ENCODE measurements at places on chromosomes 7 and 10.

- DNase-seq: peak; percentile 90
These were observed at the start of gene ZMYND11 for GRCh38 chr10:135132-135600. Gene ZMYND11, plus strand, starts transcription at chr10:135455. Its CDS starts 44,558 bp downstream, at chr10:180013.

DNA sequence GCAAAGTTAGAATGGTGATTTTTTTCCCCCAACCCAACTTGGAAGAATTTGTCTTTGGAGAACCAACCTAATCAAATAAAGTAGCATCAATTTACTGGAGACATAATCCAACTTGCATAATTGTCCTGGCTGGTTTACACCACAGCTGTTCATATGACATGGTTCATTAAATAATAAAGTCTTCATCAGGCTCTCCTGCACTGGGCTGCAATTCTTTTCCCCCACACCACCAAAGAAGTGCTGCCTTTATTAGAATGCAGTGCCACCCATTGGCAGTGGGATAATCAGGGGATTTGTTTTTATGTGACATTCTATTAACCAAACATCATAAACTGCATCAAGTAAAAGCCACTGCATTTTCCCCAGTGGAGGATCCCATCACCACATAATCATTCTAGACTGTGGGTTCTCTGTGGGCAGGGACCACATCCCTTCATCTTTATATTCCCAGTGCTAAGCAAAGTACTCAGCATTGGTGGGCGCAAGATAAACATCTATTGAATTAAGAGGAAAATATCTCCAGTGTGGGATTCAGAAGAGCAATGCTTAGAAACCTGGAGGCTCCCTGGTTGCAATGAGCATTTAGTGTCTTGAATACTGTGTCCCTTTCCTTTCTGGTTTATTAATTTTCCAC, 322.0 kb downstream of the KCNMA1 start:
- no peak for DNase-seq

DNA sequence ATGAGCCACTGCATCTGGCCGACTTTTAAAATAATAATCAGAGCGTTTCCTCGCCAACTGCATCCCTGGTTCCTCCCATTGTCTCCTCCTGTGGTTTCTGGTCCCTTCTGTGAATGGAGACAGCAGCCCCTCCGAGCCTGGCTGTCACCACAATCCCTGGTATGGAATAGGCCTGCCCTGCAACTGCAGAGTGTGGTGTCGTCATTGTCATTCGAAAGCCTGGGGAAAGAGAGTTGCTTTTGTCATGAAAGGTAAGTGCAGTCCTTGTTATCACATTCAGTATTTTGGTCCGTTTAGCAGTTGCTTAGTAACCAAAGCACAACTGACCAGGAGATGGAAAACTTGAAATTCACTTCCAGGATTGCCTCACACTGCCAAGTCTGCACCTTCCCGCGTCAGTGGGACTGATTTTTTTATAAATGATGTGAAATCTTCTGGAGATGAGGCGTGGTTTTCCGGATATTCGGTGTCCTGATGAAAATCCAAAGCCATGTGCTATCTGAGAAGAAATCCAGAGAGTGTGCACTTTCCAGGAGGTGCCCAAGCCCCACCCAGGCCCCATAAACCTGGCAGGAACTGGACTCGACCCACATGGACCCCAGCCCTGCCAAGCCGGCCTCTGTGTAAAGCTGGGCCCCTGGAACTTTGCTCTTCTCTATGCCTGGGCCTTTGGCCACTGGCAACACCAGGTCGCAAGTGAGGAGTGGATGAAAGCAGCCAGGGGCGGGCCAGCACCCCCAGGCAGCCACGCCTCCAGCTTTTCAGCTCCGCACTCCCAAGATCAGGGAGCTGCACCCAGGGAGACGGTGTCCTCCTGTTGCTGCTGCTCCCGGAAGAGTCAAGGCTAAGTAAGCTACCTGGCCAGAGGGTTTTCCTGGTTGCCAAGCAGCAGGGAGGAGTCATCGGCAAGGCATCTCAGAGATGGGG, 133.7 kb upstream of the SH2B2 start:
- no peak for DNase-seq

- DNase-seq: no peak
These were observed 22.4 kb upstream of the ITGA8 start for GRCh38 chr10:15742102-15742501.

- DNase-seq: no peak
These were observed 149.5 kb downstream of the ZEB1 start for GRCh38 chr10:31468536-31468859.

- no peak for DNase-seq
These were observed 26.8 kb downstream of the ADD3 start for GRCh38 chr10:110034596-110034995.

Data from NCI-H146 (cell line).